ENCODE measurements at places on chromosomes 6 and 20.

- DNase-seq = no peak
Measured at GRCh38 chr6:164856138-164856537, 453.3 kb downstream of the C6orf118 start.

DNA sequence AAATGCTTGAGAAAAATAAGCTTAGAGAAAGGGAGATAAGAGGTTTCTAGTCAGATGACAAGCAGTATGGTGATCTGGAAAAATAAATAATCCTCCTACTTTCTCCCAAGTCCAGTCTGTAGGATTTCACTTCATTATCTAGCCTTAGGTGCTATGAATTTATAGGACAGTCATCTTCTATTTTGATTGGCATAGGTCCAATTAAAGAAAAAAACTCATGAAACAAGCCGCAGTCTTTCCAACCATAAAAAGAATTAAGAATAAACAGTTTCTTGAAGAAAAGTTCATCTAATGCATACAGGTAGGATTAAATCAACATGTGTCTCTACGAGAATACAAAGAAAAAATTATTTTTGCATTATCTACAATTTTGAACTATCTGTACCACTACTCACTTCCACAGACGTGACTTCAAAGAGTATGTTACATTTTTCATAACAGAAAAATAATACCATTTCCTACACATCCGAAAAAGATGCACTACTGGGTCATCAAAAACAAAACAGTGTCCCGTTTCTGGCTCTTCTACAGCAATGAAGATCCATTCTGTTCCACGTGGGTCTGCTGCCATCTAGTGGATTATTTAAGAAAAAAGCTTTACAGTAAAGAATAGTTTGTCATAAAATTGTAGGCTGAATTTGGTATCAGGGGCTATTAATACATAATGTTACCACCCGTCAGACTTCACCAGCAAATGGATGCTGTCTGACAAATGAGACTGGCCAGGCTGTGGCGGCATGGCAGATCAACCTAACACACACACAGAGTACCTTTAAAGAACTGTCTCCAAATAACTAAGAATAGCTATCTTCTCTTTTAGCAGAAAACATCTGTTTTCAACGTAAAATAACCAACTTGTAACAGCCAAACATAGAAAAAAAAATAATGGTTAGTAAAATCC is 28.9 kb downstream of the STX7 start:
- peak; percentile 56 for DNase-seq

- no peak for DNase-seq
Measured at GRCh38 chr6:19719691-19720128, 117.5 kb upstream of the ID4 start.

- DNase-seq = no peak
Measured at GRCh38 chr6:20791074-20791473, 256.8 kb downstream of the CDKAL1 start.

DNA sequence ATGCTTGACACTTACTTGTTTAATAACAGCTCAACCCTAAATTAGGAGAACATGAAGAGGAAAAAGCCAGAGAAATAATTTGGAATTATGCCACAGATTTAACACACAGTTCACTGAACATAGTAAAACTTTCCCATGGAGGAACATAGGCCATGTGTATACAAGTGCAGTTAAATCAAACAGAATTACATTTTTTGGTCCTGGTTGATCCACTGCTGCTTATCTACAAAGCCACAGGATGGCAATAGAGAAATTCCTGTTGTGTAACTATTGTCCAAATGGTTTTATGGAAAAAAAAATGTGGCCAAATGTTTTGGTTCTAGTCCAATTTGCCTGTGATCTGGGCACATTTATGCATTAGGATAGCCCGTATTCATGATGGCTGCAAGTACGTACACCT is 136.8 kb downstream of the ALDH8A1 start:
- no peak for DNase-seq

DNA sequence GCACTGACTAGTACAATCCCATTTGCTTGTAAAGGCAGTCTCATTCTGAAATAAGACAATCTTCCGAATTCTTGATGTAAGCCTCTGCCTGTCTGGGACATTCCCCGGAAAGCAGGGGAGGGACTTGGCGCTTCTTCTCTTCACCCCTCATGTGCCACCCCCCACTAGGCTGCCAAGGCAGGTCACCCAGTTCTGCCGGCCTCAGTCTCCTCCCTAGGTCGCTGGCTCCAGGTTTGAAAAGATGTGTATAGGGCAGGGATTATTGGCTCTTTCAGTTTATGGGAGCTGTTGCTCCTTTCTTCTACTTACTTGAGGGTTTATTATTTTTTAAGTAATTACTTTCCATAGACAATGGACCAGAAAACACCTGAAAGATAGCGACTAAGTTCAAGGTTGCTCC is 158.1 kb upstream of the RPS6KA2 start:
- no peak for DNase-seq

DNA sequence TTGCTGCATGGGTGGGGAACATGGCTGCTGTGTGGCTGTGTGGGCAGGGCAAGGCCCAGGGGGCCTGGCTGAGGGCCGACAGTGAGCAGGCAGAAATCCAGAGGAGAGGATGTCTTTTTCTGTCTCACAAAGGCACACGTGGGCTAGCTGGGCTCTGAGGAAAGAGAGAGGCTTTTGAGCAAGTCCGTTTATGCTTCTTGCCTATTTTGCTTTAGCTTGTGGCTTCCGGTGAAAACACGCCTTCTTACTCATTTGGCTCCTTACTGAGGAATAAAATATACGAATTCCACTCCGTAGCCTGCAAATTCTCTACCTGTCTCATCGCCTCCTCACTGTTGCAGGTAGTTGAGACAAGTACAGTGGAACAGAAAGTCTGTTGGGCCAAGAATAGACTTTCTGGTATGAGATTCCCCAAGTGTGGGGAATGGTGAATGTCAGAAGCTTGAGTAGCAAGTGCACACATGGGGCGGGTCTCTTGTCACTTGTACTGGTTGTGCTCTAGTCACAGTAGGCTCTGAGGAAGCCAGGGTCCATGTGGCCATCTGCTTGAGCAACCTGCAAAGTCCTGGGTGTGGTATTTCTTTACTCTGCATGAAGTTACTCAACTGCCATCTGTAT is 28.4 kb downstream of the WRNIP1 start:
- no peak for DNase-seq

GRCh38 chr20:61812121-61812844 is 253.4 kb downstream of the TAF4 start:
- no peak for DNase-seq

GRCh38 chr6:137711972-137712371 is 155.1 kb upstream of the TNFAIP3 start:
- DNase-seq = no peak

- no peak for DNase-seq
Measured at GRCh38 chr20:20317195-20317594, 50.7 kb upstream of the INSM1 start.

DNA sequence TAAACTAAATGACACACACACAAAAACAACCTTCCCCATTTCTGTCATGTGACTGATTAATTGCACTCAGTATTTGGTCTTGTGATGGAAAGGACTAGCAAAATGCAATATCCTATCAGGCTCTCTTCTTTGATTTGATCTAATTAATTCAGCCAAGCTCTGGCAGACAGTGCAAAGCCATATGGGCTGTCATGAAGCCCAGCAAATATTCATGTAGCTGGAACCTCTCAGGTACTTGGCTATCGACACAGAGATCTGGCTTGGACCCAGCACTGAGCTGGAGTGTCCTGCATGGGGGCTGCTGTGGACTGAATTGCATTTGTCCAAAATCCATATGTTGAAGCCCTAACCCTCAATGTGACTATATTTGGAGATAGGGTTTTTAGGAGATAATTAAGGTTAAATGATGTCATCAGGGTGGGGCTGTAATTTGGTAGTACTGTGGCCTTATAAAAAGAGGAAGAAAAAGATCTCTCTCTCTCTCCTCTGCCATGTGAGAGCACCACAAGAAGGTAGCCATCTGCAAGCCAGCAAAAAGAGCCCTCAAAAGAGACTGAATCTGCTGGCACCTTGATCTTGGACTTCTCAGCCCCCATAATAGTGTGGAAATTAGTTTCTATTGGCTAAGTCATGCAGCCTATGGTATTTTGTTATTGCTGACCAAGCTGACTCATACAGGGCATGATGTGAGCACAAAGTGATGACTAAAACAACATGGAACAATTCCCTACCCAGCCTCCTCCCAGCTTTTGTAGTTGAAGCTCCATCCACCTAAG is 77.1 kb downstream of the STMND1 start:
- DNase-seq = no peak

GRCh38 chr6:79874531-79875134 is 72.7 kb downstream of the ELOVL4 start:
- DNase-seq = no peak

GRCh38 chr20:37850724-37851355 is 52.1 kb upstream of the VSTM2L start:
- no peak for DNase-seq

- peak; percentile 27 for DNase-seq
Measured at GRCh38 chr6:33000055-33000454, 9.3 kb downstream of the HLA-DOA start.

DNA sequence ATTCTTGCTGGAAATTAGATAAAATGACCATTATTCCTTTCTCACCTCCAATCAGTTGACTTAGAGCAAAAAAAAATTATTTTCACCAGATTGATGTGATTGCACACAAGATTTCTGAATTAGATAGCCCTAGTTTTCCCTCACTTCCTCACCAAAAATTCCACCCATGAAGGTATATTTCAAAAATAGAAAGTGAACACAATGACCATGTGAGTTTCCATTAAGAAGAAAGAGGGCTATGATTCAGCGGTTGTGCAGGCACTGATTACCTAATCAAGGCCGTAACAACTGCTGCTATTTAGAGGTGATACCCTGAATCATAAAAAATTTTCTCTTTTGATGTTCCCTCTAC is 19.5 kb upstream of the RALGAPA2 start:
- DNase-seq = no peak

DNA sequence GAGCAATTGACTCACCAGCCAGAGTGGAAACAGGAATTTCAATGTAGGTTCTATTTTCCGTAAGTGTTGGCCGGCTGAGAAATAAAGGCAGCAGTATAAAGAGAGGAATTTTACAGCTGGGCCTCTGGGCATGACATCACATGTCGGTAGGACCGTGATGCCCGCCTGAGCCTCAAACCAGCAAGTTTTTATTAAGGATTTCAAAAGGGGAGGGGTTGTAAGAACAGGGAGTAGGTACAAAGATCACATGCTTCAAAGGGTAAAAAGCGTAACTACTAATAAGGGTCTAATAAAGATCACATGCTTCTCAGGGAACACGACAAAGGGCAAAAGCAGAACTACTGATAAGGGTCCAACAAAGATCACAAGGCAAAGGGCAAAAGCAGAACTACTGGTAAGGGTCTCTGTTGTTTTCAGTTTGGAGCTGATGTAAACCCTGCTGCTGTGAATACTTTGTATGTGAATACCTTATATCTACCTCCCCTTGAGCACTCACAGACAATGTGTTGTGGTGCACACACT is 9.0 kb upstream of the TULP4 start:
- no peak for DNase-seq

DNA sequence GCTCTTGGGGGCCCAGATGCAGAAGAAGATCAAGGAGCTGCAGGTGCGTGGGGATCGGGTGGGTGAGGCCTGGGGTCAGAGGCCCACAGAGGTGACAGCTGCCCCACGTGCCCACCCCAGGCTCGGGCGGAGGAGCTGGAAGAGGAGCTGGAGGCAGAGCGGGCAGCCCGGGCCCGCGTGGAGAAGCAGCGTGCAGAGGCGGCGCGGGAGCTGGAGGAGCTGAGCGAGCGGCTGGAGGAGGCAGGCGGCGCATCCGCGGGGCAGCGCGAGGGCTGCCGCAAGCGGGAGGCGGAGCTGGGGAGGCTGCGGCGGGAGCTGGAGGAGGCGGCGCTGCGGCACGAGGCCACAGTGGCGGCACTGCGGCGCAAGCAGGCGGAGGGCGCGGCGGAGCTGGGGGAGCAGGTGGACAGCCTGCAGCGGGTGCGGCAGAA is 41.5 kb downstream of the MYH7B start:
- peak; percentile 11 for DNase-seq

- DNase-seq = no peak
Measured at GRCh38 chr20:32629813-32630212, 43.9 kb downstream of the C20orf203 start.

DNA sequence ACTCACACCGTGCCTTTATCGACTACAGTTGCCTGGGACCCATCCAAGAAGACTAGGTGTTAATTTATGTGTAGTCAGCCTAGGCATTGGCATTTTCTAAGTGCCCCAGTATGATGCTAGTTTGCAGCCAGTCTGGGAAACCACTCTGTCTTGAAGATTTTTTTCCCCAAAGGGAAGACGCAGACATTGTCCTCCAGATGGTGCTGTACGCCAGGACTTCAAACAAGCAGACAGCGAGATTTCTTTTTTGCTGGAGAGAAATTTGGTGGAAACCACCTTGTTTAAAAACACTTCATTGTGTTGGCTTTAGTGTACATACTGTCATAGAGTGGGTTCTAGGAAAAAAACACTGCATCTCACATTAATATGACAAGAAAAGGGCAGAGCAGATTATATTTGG is 30.0 kb downstream of the ALDH5A1 start:
- no peak for DNase-seq

GRCh38 chr6:136947037-136947436 is 24.9 kb downstream of the SLC35D3 start:
- no peak for DNase-seq

DNA sequence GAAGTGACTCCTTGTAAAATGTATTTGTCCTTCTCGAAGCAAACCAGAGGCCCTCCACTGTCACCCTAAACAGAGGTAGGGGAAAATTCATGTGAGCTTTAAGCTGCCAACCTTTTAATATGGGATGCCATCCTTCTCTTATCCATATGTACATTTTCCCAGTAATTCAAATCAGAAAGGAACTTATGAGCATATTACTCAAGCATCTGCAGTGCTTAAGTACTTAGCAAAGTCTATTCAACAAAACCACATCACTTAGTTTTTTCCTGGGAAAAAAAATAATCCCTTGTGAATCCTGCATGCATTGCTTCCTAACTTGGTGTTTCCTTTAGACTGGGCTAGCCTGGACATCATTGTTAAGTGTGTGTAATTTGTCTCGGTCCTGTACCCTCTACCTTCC is 132.2 kb downstream of the LPA start:
- no peak for DNase-seq

DNA sequence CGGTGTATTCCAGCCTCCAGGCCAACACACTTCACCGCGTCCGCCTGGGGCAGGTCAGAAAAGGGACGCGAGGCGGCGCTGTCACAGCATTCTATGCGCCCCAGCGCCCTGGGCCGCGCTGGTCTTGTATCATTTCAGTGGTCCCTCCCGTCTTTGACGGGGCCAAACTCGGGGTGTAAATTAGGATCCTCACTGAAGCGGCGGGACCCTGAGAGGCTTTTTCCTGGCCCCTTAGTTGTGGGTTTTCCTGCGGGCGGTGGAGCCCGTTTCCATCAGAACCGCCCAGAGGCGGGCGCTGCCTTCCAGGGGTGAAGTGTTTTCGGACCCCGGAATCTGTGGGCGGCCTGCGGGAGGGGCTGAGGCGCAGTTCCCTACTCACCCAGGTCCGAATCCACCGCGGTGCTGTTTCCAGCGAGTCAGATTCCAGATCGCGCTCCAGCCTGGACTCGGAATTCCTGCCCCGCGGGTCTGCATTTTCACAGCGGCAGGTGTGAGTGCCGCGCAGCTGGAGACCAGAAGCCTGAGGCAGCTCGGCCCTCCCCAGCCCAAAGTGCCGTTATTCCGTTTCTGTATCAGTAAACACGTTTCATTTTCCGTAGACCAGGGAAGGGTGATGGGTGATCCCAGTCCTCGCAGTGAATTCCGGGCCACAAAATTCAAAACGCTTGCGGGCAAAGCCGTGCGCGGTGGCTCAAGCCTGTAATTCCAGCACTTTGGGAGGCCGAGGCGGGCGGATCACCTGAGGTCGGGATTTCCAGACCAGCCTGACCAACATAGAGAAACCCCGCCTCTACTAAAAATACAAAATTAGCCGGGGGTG is 3.9 kb upstream of the MICB start:
- DNase-seq = peak; percentile 75
